ENCODE measurements at places on chromosomes 13 and 19.

GRCh38 chr13:24858953-24859352 lies 95.0 kb downstream of the RNF17 start:
- DNase-seq: no peak

- DNase-seq: no peak
These were observed 7.9 kb upstream of the FRY start for GRCh38 chr13:32023698-32024097.

GRCh38 chr19:18804643-18805042 lies 13.5 kb upstream of the COMP start:
- DNase-seq: no peak

DNA sequence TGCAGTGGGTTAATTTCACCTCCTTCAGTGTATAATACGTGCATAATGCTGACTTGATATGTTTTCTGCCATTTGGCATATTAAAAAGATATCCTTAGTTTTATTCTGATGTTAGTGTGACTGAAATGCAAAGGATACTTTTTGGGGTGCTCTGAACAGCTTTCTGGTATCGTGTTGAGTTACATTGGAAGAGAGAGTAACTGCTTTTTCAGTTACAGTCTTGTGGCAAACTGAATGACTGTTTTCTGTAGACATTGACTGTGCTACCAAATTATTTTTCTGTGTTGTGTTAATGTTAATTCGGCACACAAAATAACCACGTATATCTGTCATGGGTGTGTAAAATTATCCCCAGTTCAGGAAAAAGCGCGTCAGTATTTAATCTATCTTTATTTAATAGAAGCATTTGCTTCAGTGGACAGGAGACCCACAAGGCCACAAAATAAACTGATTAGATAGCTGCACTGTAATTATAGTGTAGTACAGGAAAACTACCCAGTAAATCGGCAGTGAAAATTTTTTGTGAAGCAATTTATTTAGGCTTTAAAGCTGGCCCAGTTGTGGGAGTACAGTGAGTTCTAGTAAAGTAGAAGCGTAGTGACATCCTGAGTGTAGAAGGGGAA lies 2.5 kb downstream of the URI1 start:
- DNase-seq: no peak

DNA sequence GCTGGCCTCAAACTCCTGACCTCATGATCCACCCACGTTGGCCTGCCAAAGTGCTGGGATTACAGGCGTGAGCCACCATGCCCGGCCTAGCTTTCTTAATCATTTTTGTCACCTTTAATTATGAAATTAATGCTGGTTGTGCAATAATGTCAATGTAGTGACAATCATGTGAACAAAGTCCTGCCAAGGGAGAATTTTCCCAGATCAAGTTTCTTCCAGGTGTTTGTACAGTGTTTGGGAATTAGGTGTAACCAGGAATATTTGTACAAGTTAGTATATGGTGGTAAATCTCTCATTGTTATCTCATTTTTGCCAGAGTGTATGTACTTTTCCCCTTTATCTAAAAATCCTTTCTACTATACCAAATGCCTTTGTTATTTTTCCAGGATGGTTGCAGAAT lies 171.1 kb downstream of the UGGT2 start:
- no peak for DNase-seq

GRCh38 chr19:50340331-50340730 lies 11.2 kb upstream of the KCNC3 start:
- no peak for DNase-seq

DNA sequence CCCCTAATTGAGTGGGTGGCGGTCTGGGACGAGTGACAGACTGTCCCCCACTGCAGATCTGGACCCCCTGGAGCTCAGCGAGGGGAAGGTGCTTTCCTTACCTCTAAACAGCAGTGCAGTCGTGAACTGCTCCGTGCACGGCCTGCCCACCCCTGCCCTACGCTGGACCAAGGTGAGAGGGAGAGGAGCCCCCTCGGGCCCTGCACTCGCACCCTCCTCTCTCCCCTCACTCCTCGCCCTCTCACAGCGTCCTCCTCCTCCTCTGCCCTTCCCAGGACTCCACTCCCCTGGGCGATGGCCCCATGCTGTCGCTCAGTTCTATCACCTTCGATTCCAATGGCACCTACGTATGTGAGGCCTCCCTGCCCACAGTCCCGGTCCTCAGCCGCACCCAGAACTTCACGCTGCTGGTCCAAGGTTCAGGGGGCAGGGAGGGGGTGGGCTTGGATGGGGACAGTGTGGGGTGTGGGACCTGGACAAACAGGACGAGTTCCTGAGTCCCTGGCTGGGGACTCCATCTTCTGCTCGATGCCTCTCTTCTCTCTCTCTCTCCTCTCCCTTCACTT lies 9.6 kb downstream of the BCAM start:
- no peak for DNase-seq

- DNase-seq: no peak
These were observed 308.1 kb downstream of the LIG4 start for GRCh38 chr13:107907065-107907805.

DNA sequence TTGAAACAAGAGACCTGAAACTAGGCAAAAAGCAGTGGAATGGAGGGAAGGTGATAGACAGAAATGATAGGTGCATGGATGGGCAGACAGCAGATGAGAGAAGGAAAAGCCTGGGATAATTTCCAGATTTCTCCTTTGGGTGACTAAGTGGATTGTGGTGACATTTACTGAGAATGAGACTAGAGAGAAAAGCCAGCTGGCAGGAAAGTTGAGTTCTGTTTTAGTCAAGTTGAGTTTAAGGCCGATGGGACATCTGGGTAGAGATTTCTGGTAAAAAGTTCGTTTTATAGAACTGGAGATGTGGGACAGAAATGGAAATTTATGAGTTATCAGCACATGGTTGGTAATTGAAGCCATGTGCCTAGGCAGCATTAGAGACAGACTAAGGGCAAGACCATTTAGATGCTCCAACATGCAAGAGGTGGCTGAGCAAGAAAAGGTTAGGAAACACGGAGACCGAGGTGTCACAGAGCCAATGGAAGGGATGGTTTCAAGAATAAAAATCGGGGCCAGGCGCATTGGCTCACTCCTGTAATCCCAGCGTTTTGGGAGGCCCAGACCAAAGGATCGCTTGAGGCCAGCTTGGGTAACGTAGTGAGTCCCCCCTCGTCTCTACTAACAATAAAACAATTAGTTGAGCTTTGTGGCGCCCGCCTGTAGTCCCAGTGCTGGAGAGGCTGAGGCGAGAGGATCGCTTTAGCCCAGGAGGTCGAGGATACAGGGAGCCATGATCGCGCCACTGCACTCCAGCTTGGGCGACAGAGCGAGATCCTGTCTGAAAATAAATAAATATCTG lies 9.6 kb upstream of the DGKH start:
- DNase-seq: no peak

DNA sequence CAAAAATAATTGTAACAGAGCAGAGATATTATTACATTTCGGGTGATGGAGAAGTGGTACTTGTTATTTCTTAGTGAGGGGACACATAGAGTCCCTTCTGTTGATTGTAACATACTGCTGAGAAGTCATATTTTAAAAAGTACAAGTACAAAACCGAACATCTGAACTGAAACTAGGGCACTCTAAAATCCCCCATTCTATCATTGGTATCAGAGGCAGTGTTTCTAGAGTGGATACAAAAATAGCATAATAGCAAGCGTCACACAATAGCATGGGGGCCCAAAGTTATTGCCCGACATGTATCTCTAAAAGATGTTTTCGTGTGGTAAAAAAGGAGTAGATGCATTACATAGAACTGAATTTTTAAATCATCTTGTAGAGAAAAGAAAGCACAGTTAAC lies 502.1 kb upstream of the SLC10A2 start:
- no peak for DNase-seq

DNA sequence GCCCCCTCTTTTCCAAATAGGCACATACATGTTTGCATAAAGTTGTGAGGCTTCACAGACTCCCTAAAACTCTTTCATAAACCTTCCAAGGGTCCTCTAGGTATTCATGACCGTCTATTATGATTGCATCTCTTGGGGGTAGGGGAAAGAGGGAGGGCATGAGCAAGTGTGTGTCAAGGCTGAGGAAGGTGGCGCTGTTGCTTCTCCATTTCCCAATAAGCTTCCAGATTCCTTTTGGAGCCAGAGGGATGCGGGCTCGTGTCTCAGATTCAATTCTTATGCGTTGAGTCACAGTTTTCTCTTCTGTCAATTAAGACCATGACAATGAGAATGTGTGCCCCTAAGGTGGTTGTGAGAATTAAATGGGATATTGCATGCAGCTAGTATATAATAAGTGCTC lies 51.0 kb upstream of the CYP2A7 start:
- DNase-seq: no peak

GRCh38 chr13:38602266-38602665 lies 84.6 kb upstream of the FREM2 start:
- no peak for DNase-seq

DNA sequence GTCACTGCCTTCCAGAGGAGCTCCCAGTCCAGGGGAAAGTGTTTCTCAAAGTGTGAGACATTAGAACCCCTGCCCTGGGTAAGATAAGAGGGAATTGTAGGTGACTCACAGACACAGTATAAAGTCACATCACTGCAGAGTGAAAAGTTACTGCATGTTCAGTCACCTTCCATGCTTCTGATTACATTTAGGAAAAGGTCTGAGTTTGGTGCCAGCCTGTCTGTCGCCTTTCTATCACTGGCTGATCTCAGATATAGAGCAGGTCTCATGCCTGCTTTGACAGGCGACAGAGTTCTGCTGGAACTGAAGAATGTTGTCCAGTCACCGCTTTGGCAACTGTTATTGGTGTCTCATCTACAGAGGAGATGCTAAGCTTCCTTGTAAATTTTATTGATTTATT lies 1078.6 kb downstream of the UQCRFS1 start:
- DNase-seq: no peak

DNA sequence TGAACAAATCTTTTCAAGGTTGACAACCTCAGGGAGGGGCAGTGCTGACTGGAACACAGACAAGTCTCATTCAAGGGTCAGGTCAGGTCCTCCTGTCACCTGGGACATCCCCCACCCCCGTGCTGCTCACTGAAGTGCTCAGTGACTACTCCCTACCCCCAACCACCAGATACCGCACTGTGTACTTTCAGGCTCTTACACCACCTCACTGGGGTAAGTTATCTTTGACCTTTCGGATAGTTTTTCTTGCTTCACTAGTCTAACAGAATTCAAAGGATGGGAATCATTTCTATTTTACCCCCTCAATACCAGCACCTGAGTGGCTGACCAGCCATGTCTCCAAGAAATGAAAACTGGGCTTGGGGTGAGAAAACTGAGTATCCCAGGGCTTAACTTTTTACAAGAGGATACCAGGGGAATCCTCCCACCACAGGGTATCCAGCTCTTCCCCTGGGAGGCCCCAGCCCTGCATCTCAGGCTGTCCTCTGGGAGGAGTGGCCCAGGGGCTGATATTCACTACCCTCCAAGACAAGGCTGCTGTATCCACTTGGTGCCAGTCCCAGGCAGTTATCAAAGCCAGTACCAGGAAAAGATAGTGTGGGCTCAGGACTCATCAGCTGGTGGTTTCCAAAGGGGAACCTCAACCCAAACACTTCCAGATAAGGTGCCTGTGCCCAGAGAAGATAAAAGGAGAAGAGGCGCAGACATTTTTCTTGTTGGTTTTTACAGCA lies 2.1 kb downstream of the ZNF563 start:
- peak; percentile 58 for DNase-seq

DNA sequence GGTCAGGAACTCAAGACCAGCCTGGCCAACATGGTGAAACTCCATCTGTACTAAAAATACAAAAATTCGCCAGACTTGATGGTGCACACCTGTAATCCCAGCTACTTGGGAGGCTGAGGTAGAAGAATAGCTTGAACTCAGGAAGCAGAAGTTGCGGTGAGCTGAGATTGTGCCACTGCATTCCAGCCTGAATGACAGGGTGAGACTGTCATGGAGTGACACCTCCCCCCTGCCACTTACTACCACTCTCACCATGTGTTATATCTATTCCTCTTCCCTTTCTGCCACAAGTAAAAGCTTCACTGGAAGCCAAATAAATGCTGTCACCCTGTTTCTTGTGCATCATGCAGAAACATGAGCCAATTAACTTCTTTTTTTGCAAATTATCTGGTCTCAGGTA lies 10.6 kb upstream of the CEACAM4 start:
- DNase-seq: no peak

GRCh38 chr19:8461891-8462290 lies 17.1 kb downstream of the HNRNPM start:
- no peak for DNase-seq

GRCh38 chr19:41997121-41997850 lies 3.3 kb upstream of the ATP1A3 start:
- DNase-seq: no peak

DNA sequence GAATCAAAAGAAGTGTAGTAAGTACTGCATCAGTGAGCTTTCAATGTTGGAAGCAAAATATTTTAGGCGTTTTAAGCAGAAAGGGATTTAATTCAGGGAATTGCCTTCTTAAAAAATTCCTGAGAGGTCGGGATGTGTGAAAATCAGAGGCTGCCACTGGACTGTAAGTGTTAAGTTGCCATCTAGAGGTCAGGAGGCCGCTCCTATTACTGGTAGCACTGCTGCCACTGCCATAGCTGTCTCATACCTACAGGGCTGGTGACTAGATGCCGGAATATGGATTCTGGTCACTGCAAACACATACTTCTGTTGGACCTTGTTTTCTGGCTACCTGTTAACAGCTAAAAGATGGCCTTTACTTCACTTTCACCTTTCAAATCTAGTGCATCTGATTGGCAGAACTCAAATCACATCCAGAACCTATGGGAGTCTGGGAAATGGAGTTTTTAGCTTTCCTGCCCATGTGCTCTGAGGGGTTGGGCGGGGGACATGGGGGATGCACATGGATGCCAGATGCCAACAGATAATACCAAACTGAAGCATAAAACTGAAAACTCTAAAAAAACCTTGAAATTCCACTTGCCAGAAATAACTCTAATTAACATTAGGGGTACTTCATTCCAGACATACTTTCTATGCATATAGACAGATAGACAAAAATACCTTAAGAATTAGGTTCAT lies 29.8 kb downstream of the DGKH start:
- no peak for DNase-seq

- DNase-seq: peak; percentile 35
These were observed 5.5 kb upstream of the ADAMTS10 start for GRCh38 chr19:8615813-8616596.

GRCh38 chr19:10816691-10817090 lies 19.3 kb downstream of the TMED1 start:
- DNase-seq: no peak

- no peak for DNase-seq
These were observed 6.6 kb upstream of the CD79A start for GRCh38 chr19:41870401-41870873.

DNA sequence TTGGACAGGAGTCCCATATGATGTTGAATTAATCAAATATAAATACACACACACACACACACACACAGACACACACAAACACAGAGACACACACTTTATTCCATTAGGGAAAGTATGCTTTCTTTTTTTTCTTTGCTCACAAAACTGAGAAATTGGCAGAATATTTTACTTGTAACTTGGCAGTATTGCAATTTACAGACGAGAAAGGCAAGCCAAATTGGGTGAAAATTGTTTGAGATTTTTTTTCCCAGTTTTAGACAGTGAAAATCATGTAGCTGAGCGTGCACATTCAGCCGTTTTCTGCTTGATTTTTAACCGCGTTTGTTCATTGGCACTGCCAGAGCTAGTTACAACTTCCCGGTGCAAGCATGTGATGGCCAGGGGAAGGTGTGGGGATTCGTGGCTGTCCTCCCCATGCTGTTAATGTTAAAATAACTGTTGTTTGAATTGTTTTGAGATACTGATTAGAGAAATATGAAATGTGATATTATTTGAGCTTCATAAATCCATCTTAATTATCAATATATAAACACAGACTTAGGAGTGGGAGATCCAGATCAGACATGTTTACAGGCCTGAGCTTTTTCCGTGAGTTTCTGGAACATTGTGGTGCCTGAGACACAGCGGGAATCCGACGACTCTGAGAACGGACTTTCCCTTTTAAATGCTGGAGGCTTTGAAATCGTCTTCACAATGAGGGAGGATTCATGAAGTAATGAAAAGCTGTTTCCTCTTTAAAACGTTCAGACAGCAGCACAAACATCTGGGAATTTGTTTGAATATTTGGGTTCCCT lies 125.5 kb downstream of the KCNRG start:
- DNase-seq: no peak

Data from stimulated activated CD4-positive, alpha-beta T cell treated with anti-CD3 and anti-CD28 coated beads, Interleukin-15, amount 100 ng/mL, for 1 hour (primary cell).